ENCODE measurements at places on chromosomes 3 and 15. TPM values are rescaled to one million over a fixed set of nuclear protein-coding genes. Genes with fewer than 3 reads are reported as not detected.

Gene FAM43A
- 7.5 TPM for polyA plus RNA-seq

Gene A4GNT
- not detected for polyA plus RNA-seq

Gene APOD
- 101 TPM for polyA plus RNA-seq

Gene SLC12A1
- not detected for polyA plus RNA-seq

Gene GPR160
- 0.65 TPM for polyA plus RNA-seq

Gene TNIK
- polyA plus RNA-seq = 12.5 TPM

Gene MYRIP
- polyA plus RNA-seq = 0.54 TPM

Gene CLDN11
- polyA plus RNA-seq = 2.2 TPM

Gene LARP6
- 18.9 TPM for polyA plus RNA-seq

Gene PTX3
- polyA plus RNA-seq = 24.7 TPM

DNA sequence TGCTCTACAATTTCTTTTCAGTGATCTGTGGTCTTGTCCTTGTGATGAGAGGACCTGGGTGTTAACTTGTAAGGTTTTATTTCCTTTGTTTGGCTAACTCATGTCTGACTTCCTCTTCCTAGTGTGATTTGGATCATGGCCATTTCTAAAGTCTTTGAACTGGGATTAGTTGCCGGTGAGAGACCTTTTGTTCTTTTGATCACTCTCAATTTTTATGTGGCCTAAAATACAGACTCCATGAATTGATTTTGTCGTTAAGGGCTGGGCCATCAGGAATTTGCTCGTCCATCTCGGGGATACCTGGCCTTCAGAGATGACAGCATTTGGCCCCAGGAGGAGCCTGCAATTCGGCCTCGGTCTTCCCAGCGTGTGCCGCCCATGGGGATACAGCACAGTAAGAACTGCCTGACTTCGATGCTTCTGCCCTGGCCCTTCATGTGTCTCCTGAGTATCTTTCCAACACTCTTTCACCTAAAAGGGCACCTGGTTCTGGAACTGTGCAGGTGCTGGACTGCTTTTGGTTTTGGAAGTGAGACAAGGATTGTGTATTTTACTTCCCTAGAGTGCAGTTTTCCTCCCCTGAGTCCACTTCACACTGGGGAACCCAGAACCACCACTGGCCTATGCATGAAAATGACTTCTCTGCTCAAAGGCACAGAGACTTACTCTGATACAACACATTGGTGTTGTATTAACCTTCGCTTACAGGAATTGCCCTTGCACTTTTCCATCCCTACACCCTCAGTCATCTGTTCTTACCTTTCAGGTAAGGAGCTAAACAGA is 13.1 kb upstream of the LRRC2 start:
- no peak for DNase-seq

DNA sequence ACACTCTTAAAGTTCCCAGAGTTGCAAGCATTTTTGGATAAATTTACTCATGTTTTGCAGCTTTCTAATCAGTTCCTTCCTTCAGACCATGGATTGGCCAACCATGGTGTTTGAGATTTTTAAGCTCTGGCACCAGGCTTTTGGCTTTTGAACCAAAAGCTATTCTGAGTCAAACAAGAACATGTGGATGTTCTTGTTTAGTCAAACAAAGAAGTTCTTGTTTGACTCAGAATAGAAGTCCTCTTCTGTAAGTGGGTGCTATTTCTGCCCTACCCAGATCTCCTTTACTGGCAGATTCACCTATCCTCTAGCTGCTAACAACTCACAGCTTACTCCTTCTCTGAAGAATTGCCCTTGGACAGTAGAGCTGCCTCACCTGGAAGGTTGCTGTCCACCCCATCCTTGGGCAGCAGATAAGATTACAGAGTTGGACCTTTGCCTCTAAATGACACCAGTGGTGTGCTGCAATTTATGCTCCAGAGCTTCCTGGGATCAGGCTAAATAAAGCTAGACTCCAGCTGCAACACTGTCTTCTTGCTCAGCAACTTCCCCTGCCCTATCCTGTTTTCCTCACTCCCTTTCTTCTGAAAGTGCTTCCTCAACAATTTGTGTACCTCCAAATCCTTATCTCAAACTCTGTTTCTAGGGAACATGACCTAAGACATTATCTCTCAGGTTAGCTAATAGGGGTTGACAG is 65.6 kb downstream of the COL6A6 start:
- no peak for DNase-seq

GRCh38 chr3:134991472-134992010 is 196.5 kb downstream of the EPHB1 start:
- DNase-seq = no peak

GRCh38 chr15:41491889-41492288 is 1.8 kb upstream of the ITPKA start:
- DNase-seq = no peak

- no peak for DNase-seq
Observed at GRCh38 chr3:122619040-122619439, 41.6 kb downstream of the PARP15 start.

GRCh38 chr15:56817321-56818080 is 84.2 kb upstream of the ZNF280D start:
- DNase-seq = no peak

- DNase-seq = no peak
Observed at GRCh38 chr3:50264964-50265485, 3.9 kb upstream of the SEMA3B start.

DNA sequence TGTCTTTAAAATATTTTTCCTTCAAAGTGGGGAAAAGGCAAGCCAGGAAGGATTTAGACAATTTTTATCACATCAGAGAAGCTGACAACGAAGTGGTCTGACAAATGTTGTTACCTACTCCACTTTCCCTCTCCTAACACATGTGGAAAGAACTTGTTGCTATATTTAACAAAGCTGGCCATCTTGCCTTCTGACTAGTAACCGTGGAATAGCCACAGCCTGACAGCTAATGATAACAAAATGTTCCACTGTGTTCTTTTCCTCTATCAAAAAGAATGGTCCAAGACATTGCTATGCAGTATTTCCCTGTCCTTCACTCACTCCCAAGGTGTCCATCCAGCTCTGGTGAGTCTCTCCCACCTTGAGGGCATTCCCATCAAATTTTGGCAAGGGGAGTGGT is 481.4 kb upstream of the THBS1 start:
- DNase-seq = no peak

DNA sequence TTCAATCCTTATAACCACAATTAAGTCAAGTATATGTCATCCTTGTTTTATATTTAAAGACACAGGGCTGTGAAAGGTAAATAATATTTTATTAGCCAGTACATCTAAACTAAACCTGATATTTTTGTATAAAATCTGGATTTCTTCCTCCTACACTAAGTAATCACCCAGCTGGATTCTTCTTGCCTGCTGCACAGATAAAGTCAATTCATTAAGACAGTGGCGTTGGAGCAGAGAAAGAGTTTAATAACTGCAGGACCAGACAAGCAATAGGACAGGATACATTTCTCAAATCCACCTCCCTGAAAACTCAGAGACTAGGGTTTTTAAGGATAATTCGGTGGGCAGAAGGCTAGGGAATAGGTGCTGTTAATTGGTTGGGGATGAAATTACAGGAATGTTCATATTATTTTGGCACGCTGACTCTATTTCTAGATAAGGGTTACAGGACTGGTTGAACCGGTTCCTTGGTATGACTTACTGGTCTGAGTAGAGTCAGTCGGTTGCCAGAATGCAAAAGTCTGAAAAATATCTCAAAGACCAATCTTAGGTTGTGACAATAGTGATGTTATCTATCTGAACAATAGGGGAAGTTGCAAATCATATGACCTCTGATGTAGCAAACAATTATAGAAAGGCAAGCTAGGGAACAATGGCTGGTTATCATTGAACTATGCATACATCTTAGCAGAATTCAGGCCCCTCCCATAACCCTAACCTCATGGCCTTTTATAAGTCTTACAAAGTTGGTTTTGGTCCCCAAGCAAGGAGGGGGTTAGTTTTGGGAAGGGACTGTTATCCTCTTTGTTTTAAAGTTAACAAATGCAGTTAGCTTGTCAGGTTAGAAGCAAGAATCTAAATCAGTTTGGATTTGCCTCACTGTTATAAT is 244.8 kb downstream of the ALCAM start:
- no peak for DNase-seq

- peak; percentile 8 for DNase-seq
Observed at GRCh38 chr3:21435871-21436270, 315.1 kb downstream of the ZNF385D start.

All from heart left ventricle (tissue), 16 donors.